ENCODE measurements at places on chromosomes 2 and 18.

GRCh38 chr18:40407909-40408308 is 1547.1 kb upstream of the PIK3C3 start:
- no peak for DNase-seq

DNA sequence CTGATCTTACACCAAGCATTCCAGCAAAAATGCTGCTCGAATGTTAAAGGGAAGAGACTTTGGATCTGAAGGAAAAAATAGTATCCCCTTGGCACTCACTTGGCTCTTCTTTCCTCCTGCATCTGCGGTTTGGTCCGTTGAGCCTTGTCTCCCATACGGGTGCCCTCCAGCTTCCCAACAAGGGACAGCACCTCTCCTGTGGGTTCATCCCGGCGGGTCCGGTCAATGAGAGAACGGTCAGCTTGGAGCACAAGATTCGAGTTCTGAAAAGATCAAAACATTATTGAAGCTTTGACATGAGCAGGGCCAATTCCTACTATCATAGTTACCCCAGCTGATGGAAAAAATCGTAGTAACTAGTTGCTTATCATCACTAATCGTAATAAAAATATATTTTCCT is 740 bp downstream of the SNRNP200 start:
- DNase-seq = no peak

DNA sequence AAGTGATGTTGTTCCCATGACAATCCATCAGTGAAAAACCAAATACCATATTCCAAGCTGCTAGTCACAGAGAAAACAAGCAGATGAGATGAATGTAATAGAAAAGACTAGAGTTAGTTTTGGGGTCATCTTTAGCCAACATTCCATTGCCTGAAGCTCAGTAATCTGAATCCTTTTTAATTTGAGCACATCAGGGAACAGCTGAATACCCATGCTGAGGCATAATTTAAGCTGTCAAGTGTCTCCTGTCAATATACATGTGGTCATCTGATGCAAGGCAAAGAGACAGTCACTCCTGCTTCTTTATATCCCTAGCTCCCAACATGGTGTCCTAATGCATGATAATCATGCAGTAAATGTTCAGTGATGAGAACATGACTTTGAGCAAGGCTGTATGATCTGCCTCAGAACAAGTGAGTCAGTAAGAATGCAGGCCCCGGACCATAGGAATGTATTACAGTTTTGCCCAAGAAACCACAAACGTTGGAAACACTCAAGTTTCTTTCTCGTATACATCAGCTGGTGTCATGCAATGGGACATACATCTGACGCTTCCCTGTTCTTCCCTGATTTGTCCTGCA is 48.0 kb downstream of the CDK15 start:
- DNase-seq = no peak

- DNase-seq = no peak
Observed at GRCh38 chr2:98664323-98664722, 55.9 kb downstream of the UNC50 start.

DNA sequence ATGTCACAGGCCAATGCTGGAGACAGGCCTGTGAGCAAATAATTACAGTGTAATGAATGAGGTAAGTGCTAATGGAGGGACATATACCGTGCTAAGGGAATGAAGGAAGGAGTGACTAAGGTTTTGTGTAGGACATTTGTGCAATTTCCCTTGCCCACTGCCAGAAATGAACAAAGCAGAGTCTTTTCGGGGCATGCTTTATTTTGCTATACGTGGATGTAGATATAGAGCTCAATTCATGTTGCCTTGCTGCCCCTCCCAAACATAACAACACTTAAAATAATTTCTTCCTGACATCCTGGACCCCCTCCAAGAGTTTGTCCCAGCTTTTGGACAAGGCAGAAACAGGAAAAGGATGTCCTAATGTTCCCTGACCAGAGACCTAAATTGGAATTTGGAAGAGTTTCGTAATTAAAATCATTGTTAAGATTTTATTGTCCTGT is 23.7 kb upstream of the CD28 start:
- no peak for DNase-seq

DNA sequence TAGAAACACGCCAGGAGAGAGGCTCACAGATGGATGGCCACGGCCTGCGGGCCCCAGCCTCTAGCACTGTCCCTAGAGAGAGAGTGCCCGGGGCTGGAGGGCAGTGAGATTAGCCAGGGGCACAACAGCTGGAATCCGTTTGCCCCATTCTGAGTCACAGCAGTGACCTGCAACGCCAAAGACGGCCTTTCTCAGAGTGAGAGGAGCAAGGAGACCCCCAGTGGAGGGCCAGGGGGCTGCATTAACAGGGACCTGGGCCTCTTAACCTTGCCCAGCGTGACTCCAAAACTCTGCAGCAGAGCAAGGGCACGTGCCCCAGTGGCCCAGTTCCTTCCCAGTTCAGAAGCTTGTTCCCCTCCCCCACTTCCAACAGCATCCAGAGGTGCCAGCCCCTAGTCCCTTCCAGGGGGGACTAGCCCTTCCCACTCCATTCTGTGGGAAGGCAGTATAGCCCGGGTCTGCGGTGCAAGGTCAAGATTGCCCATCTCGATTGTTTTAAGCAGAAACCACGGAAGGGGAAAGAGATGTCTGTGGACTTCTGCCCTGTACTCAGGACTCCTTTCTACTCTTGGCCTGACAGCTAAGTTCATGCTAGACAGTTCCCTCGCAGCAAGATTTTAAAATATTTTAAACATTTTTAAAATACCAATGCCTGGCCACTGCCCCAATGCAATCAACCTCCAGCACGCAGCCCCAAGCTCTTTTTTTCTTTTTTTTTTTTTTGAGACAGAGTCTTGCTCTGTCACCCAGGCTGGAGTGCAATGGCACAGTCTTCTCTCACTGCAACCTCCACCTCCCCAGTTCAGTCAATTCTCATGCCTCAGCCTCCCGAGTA is 50.9 kb upstream of the BIN1 start:
- no peak for DNase-seq

GRCh38 chr18:61334951-61335683 is 1.9 kb downstream of the CDH20 start:
- DNase-seq = no peak

- DNase-seq = no peak
Observed at GRCh38 chr2:26533661-26534060, 55.7 kb upstream of the OTOF start.

- DNase-seq = no peak
Observed at GRCh38 chr2:55581874-55582547, 35.4 kb downstream of the PPP4R3B start.

DNA sequence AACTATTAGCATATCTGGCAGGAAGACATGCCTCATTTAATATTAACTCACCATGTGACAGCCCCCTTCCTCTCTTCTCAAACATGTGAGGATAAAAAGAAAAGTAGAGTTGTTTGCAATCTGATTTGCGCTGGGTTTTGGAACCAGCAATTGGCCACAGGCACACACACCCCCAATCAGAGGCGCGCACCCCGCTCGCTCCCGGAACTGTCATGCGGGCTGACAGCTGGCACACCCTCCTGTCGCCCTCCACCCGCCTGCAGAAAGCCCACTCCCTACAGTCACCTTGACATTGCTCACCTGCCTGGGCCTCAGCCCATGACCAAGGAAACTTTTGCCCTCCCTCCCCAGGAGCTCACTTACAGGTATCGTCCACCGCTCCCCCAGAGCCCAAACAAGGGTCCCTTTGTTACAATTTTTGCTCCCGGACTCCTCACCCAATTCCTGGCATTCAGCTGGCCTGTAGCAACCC is 1.1 kb downstream of the COBLL1 start:
- DNase-seq = peak; percentile 24

GRCh38 chr2:207747653-207748560 is 21.8 kb downstream of the FZD5 start:
- DNase-seq = no peak

GRCh38 chr2:31922542-31923408 is 88.0 kb downstream of the MEMO1 start:
- no peak for DNase-seq

DNA sequence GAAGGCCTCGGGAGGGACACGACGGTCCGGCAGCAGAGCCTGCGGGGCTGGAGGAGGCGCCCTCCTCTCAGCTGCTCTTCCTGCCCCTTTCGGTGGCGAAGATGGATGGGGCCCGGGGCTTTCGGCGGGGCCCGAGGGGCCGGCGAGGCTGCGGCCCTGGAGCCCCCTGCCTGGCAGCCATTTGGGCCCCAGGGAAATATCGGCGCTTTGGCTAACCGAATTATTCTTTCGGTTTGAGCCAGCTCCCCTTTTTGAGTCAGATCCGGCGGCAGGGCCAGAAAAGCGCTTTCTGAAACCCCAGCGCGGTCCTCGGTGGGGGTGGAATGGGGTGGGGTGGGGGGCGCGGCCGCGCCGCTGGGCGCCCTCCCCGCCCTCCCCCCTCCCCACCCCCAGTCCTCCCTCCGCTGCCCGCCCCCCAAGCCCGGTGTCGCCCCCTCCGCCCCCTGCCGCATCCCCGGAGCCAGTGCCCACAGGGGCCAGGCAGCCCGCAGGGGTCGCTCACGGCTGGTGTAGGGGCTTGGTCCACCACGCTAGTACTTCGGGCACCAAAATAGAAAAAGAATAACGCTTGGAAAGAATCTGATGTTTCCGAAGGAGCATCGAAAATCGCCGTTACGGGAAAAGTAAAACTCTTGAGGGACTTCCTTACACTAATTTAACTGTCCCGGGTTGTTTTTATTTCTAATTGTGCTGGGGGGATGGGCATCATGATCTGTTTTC is 9.1 kb upstream of the ARID5A start:
- peak; percentile 68 for DNase-seq

GRCh38 chr2:61636686-61637085 is 98.5 kb upstream of the XPO1 start:
- no peak for DNase-seq

DNA sequence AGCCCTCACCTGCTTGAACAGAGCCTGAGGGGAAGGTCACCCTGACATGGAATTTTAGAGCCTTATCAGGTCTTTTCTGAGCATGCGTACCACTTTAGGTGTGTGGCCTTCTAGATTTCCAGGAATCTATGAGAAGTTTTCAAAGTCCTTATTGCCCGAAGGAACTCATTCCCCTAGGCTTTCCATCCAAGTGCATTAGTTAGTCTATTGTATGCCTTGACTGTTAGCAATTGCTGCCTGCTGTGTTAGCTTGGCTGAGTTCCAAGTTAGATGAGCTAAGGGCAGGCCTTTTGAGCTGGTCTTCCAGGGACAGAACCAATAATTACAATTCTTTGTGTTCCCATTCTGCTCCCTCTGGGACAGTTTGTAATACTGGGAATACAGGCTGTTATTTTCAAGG is 30.8 kb upstream of the PUM2 start:
- no peak for DNase-seq

DNA sequence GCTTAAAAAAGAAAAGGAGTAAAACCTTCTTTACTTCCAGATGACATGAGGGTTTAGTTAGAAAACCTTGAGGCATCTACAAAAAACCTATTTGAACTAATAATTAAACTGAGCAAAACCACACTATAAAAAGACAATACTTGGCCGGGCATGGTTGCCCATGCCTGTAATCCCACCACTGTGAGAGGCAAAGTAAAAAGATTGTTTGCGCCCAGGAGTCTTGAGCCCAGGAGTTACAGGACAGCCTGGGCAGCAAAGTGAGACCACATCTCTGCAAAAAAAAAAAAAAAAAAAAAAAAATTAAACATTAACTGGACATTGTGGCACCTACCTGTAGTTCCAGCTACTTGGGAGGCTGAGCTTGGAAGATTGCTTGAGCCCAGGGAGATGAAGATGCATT is 502.8 kb upstream of the LRRTM4 start:
- DNase-seq = no peak

DNA sequence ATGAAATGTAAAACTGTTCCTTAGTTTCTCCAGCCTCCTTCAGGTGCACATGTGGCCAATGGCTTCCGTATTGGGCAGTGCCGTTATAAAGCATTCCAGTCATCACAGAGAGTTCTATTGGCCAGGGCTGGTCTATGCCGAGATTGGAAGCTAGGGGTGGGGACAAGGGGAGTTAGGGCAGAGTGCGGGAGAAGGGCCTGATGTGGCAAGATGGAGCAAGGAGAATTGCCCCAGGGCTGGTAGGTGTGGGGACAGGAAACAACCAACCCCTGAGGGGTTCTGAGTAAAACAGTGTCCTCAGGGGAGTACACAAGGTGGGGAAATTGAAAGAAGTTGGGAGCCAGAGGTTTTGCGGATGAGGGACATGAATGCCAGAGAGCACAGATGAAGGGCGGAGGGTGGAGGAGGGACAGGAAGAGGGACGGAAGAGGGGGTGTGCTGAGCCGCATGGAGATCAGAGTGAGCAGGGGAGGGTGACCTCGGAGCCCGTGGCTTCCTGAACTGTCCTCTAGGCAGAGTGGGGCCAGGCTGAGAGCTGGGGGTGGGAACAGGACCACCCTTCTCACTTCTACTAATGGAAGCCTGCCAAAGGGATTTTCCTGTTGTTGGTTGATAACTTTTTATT is 9.1 kb upstream of the ATP6V1C2 start:
- DNase-seq = peak; percentile 35

DNA sequence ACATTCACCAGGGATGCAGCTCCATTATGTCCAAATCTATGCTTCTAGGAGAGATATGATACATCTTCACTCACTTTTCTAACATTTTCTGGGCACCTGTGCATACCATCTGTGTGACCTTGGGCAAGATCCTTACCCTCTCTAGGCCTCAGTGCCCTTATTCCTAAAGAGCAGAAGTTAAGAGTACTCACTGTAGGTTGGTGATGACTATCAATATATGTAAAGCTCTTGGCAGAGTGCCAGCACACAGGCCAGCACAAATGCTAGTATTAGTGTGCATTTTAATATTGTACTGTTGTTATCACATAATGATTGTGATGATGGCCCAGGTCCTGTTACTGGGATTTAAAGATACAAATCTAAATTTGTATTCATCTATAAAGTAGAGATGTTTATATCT is 199.2 kb downstream of the RAD51AP2 start:
- DNase-seq = no peak

DNA sequence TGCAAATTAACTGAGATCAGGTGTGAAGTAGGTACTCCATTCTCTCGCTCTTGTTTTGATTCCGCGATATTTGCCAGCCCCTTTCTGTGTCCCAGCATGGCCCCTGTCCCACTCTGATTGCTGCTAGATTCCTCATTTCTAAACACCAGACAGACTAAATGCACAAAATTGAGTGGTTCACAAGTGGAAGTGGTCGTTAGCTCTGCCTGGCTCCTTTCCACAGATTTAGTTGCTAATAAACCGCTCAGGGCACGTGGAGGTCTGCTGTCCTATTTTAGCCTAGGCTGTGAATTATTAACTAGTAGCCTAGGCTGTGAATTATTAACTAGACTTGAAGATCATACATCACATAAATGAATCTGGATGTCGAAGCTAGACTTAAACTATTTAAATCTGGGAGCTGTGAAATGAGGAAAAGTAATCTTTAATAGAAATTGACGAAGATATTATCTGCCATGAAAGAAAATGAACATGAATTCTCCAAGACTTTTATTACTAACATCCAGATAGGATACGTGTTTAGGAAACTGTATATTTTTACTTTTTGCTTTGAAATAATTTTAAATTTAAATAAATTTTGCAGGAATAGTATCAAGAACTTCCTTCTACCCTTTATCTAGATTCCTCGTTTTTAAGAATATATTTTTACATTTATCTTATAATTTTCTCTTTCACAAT is 3.7 kb downstream of the IL1RL2 start:
- no peak for DNase-seq

- DNase-seq = no peak
Observed at GRCh38 chr2:235968155-235968554, 200.0 kb downstream of the GBX2 start.

All from activated naive CD8-positive, alpha-beta T cell treated with anti-CD3 and anti-CD28 coated beads, Interleukin-2, amount 10 ng/mL, durations not matched to agents 7 days and 5 days (primary cell).